Umbilical cord (tissue), 2 donors: ENCODE measurements at places on chromosomes 1 and 21. TPM values are rescaled to one million over a fixed set of nuclear protein-coding genes. Genes with fewer than 3 reads are reported as not detected.

The ENTREP3 gene
- total RNA-seq = 1.2 TPM

The LINGO4 gene
- total RNA-seq = 0.96 TPM

DNA sequence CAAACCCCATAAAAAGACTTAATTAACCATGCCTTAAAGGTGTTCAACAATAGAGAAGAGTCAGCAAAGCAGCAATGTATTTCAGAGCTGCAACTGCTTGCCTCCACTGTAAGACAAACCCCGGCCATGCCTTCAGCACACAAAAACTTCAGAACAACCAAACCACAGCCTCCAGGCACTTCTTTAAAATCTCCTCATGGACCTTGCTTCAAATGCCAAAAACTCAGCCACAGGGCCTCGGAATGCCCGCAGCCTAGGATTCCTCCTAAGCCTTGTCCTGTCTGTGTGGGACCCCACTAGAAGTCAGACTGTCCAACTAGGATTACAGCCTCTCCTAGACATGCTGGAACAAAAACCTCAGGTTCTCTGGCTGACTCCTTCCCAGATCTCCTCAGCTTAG is 208.1 kb upstream of the DUSP10 start:
- no peak for DNase-seq

GRCh38 chr1:17333081-17333480 is 25.1 kb downstream of the PADI4 start:
- DNase-seq = no peak

- DNase-seq = no peak
Observed at GRCh38 chr1:183203094-183203493, 17.0 kb downstream of the LAMC2 start.

DNA sequence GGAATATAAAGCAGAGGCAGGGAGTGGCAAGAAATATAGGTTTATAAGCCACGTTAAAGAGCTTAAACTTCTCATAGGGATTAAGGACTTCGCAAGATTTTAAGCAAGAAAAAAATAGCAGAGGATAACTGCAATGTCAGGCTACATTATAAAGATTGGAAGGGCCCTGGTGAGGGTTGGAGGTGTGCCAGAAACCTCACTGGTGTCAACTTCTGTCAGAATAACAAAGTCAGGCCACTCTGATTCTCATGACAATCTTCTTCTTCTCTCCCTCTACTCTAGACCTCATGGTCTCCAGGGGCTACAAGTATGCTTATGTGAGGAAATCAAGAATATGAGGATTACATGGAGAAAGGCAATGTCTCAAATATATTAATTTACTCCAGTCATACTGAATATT is 32.6 kb upstream of the FMO2 start:
- no peak for DNase-seq

- no peak for DNase-seq
Observed at GRCh38 chr1:233671286-233671685, 57.4 kb downstream of the KCNK1 start.

DNA sequence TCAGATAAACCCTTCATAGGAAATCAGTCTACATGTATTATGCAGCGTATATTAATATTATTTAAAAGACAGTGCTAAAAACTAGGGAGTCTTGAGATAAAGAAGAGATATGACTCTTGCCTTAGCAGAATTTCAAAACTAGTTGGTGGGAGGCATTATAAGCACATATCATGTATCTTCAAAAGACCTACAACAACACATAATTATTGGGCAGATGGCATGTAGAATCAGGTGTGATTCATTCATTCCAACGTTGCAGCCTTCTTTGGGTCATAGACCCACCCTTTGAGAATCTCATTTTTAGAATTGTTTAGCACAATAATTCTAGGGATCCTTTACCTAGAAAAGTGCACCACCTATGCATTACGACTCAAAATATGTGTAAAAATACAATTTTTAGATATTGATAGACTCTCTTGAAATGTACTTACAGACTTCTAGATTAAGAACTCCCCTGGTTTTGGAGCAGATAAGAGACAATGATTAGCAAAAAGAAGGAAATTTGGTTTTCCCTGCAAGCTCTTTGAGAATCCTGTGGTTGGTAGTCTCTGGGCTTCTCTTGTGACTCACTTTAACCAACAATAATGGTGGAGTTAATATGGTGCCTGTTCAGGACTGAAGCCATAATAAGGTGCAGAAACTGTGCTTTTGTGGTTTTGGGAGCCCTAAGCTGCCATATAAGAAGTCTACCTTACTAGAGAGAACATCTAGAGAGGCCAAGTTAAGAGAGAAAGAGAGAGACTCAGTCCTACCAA is 85.3 kb upstream of the RGS4 start:
- no peak for DNase-seq

DNA sequence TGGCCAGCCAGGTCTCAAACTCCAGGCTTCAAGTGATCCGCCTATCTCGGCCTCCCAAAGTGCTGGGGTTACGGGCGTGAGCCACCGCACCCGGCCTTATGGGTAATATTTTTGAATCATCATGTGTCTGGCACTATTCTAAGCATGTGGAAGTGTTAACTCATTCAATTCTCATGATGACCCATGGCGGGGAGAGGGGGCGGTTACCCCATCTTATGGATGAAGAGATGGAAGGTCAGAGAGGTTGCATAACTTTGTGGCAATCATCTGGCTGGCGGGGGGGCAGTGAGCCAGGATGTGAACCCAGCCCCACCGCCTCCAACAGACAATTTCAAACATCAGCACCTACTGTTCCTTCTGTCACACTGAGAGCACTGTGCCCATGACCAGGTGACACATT is 11.5 kb upstream of the TAS1R2 start:
- no peak for DNase-seq

GRCh38 chr1:13494712-13495111 is 19.1 kb downstream of the LRRC38 start:
- no peak for DNase-seq

GRCh38 chr1:45200435-45200834 is 6.0 kb downstream of the ZSWIM5 start:
- DNase-seq = no peak

GRCh38 chr1:54390655-54391054 is 15.5 kb downstream of the SSBP3 start:
- no peak for DNase-seq

DNA sequence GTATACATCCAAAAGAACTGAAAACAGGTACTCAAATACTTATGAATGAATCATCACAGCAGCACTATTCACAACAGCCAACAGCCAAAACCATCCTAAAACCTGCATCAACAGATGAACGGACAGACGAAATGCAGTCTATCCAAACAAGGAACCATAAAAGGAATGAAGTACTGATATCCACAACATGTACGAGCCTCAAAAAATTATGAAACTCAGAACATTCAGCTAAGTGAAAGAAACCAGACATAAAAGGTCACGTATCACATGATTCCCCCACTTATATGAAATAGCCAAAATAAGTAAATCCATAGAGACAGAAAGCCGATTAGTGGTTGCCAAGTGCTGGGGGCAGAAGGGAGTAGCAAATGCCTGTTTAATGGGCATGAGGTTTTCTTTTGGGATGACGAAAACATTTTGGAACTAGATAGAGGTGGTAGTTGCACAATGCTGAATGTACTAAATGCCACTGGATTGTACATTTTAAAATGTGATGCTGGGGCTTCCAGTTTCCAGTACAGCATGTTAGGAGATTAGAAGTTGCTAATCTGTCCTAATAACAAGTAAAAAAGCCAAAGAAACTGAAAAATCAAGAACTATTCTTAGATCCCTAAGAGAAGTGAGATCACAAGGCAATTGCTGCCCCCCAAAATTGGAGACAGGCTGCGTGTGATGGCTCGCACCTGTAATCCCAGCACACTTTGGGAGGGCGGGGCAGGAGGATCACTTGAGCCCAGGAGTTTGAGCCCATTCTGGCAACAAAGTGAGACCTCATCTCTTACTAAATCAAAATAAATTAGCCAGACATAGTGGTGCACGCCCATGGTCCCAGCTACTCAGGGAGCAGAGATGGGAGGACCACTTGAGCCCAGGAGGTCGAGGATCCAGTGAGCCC is 25.3 kb downstream of the CLSTN1 start:
- peak; percentile 97 for DNase-seq

DNA sequence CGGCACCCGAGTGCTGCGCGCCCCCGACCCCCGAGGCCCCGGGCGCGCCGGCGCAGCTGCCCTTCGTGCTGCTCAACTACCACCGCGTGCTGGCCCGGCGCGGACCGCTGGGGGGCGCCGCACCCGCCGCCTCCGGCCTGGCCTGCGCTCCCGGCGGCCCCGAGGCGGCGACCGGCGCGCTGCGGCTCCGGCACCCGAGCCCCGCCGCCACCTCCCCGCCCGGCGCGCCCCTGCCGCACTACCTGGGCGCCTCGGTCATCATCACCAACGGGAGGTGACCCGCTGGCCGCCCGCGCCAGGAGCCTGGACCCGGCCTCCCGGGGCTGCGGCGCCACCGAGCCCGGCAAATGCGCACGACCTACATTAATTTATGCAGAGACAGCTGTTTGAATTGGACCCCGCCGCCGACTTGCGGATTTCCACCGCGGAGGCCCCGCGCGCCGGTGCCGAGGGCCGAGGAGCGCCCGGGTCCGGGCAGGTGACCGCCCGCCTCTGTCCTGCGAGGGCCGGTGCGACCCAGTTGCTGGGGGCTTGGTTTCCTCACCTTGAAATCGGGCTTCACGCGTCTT is 49.0 kb downstream of the SIM2 start:
- DNase-seq = peak; percentile 34

DNA sequence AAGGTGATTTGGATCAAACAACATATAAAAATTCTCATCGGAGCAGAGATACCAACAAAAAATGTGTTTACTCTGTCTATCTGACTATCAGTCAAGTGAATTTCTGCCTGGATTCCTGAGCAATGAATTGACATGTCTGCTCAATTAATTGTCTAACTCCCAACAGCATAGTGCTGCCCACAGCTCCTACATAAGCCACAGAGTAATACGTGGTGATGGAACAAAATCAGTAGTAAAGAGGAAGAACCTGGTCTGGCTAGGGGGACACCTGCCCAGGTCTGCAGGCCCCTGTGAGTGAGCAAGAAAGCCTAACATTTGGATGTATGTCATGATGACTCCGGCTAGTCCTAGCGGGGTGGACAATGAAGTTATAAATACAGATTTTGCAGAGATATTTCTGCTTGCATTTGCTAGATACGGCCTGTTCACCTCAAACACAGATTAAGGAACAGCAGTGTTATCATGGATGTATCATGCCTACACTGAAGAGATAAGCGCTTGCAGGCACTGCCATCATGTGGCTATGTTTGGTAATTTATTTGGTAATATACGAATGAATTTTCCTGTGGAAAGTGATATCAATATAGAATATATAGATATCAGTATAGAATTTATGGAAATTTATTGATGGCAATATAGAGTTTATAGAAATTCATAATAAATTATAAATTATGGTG is 69.6 kb upstream of the LRRC8B start:
- DNase-seq = peak; percentile 64

DNA sequence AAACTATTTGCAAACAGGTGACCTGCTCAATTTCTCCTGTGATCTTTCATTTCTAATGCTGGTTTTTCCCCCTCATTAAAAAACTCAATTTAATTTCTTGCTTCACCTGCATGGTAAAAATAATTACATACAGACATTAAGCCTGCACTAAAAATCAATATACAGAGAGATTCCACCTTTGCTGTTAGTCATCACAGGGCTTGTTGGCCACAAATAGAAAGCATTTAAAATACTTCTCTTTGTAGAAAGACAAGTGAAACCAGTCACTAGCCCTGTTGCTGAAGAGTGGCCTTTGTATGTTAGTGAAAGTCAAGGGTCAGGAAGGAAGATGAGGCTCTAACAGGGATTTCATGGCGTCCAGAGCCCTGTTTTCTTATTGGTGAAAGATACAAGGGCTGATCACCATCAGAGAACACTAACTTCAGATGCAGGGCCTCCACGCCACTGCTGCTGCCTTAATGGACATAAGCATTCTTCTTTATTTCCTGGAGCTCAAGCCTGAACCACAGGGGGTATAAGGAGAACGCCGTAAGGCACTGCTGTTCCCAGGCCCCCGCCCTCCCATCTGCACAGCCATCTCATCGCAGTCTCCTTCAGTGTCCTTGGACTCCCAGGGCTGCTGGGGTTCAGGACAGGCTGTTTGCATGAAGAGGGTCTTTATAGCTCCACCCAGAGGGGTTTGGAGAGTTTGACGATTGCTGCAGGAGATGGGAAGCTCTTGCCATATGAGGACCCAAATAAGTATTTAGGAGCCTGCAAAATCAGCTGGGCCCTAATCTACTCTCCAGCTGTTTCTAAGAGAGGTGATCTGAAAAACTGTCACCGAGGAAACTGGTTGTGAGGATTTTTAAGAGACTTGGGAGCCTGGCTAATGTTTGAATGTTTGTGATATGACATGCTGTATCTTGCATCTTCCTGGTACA is 117.3 kb upstream of the IRF2BP2 start:
- DNase-seq = no peak

DNA sequence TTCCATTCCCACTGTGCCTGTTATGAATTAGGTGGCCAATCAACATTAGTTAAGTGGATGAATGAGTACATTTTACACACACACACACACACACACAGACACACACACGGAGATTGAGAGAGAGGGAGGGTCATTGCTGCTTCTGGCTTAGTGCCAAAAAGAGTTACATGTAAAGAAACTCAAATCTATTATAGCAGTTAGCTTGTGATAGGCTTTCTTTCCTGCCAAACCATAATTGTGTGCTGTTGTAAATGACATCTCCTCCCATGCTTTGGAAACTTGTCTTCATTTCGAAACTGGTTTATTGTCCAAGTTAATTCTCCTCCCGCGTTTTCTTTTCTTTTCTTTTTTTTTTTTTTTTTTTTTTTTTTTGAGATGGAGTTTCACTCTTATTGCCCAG is 1.4 kb upstream of the MT1HL1 start:
- DNase-seq = no peak

DNA sequence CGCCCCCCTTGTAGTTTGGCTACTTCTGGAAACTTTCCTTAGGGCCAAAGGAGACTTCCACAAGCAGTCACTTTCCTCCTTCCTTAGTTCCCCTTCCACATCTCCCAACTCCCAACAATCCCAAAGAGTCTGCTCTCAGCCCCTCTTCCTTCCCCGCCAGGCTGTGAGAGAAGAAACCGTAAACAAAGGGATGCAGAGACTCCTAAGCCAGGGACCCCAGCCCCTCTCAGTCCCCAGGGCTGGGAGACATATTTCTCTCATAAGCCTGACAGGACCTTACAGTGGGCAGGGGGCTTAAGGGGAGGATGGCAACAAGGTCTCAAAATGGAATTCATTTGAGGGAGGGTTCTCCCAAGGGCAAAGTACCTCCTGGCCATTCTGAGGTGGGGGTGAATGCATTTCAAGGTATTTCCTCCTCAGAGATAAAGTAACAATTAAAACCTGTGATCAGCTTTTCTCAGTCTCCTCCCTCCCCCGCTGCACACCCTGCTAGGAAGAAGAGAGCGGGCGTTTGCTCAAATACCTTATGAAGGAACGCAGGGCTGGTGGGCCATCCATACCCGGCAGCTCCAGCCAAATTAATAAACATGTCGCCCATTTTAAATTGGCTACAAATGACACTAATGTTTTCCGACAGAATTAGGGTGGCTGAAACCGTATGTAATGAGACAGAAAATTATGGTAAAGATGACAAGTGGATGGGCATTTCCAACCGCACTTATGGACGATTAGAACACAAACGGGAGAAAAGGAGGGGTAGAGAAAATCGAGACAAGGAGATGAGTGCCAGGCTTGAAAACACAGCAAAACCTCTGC is 4.0 kb downstream of the BARHL2 start:
- no peak for DNase-seq
